Esophagus squamous epithelium (tissue), 5 donors: ENCODE measurements at places on chromosomes 3 and 15.
A peak's percentile ranks its signal among the peaks of the same experiment; 100 is the strongest.

- no peak overlapping the region for H3K4me3 ChIP-seq
- peaks cover 29% of the 10 kb centered on the region for H3K4me1 ChIP-seq
- no peaks in the 10 kb centered on the region for H3K27me3 ChIP-seq
- DNase-seq: no peak
- H3K36me3 ChIP-seq: no peaks in the 10 kb centered on the region
Observed at GRCh38 chr3:129608087-129608935, 1.8 kb upstream of the PLXND1 start.

GRCh38 chr3:119294696-119295671, 801 bp downstream of the ARHGAP31 start:
- H3K27ac ChIP-seq: peak overlapping the region; percentile 93
- H3K4me3 ChIP-seq: peak overlapping the region; percentile 79
- peaks cover 5% of the 10 kb centered on the region for H3K36me3 ChIP-seq
- no peak for DNase-seq
- no peaks in the 10 kb centered on the region for H3K27me3 ChIP-seq

DNA sequence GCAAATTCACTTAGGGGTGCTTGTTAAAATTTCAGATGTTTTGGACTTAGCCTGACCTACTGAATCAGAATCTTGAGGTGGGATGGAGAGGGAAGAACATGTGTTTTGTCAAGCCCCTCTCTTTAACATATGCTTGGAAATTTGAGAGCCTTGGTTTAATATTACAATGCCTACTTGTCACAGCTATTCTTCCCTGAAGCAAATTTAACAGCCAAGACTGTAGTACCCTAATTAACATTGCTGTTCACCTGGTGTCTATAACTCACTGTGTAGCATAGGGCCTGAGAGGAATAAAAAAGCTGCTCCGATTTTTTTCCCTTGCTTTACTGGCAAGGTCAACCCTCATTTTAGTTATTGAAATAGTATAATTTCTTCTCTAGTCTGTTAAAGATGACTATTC, 880.1 kb downstream of the CADM2 start:
- H3K4me3 ChIP-seq: no peak overlapping the region
- no peaks in the 10 kb centered on the region for H3K27me3 ChIP-seq
- no peak for DNase-seq
- no peaks in the 10 kb centered on the region for H3K36me3 ChIP-seq
- H3K27ac ChIP-seq: no peak overlapping the region

DNA sequence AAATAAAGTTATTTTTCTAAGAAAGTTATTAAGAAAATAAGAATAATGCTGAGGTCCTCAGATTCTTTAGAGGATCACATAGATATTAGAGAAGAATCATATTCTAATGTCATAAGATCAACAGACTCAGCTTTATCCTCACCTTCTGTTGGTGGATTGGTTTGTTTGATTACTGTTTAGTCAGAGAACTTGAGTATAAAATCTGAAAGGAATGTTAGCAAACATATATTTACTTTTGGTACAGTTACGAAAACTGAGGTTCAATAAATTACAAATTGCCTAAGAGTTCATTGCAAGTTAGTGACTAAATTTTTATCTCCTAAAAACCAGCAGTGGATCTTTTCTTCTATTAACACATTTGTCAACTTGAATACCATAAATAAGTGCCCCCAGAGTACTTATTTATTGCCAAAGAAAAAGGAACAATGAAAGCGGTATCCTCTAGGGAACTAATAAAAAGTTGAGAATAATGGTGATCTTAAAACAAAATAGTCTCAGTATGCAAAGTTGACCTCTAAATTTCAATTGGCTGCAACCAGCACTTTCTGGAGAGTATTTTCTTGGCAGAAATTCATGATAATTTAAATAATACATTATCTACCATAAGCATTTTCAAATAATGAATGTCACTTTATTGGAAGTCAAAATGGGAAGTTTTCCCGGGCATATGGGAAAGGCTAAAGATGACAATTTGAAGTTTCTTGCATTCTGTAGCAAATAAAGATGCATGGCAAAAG, 296.8 kb downstream of the OTOL1 start:
- no peaks in the 10 kb centered on the region for H3K27me3 ChIP-seq
- H3K4me3 ChIP-seq: no peak overlapping the region
- no peaks in the 10 kb centered on the region for H3K36me3 ChIP-seq
- no peak overlapping the region for H3K27ac ChIP-seq
- no peaks in the 10 kb centered on the region for H3K4me1 ChIP-seq
- DNase-seq: no peak

DNA sequence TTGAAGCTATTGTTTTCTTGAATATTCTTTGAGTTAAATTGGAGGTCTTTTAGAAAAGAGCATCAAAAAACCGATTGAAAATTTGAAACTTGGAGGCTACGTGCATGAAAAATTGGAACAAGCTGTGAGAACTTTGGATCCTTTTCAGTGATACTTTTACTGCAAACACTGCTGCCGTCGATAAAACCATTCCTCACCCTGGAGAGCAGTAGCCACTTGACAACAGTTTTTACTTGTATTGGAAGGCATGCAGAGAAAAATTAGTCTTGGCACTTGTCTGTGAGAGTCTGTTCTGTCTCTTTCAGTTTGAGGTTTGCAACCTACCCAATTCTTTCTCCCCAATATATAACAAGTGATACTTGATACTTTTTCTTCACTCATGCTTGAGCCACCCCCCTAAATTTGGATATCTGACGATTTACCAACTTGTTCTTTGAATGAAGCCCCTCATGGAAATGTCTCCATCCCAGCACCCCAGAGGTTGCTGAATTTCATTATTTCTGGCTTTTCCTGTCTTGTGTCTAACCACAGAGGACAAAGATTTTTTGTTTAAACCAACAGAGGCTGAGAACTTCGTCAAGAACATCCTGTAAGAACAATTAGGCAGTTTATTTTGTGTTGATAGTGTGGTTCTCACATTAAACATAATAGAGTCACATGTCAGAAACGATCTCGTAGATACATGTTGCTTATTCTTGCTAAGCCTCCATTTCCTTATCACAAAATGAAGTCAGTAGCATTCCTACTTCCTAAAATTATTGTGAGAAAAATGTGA, 307.3 kb upstream of the PLSCR5 start:
- H3K27ac ChIP-seq: no peak overlapping the region
- H3K27me3 ChIP-seq: no peaks in the 10 kb centered on the region
- DNase-seq: no peak

DNA sequence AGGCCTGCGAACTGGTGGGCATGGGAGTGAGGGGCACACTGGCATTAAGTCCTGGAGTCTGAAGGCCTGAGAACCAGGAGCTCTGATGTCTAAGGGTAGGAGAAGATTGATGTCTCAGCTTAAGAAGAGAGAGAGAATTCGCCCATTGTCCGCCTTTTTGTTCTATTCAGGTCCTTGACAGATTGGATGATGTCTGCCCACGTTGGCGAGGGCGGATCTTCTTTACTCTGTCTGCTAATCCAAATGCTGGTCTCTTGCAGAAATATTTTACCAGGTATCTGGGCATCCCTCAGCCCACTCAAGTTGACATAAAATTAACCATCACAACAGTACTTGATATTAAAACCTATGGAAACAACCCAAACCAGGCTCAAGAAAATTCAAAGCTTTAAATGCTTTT, 44.1 kb downstream of the MAP6D1 start:
- H3K4me1 ChIP-seq: no peaks in the 10 kb centered on the region
- no peak overlapping the region for H3K4me3 ChIP-seq
- DNase-seq: no peak
- H3K27ac ChIP-seq: no peak overlapping the region

- peaks cover 22% of the 10 kb centered on the region for H3K4me1 ChIP-seq
- no peaks in the 10 kb centered on the region for H3K36me3 ChIP-seq
- H3K4me3 ChIP-seq: peak overlapping the region; percentile 51
- no peak for DNase-seq
- no peaks in the 10 kb centered on the region for H3K27me3 ChIP-seq
Observed at GRCh38 chr15:98421419-98422129, 226.8 kb upstream of the IGF1R start.

GRCh38 chr3:146974001-146974400, 368.9 kb upstream of the PLSCR5 start:
- H3K27me3 ChIP-seq: no peaks in the 10 kb centered on the region
- H3K4me1 ChIP-seq: no peaks in the 10 kb centered on the region
- no peak overlapping the region for H3K27ac ChIP-seq
- no peak overlapping the region for H3K4me3 ChIP-seq

DNA sequence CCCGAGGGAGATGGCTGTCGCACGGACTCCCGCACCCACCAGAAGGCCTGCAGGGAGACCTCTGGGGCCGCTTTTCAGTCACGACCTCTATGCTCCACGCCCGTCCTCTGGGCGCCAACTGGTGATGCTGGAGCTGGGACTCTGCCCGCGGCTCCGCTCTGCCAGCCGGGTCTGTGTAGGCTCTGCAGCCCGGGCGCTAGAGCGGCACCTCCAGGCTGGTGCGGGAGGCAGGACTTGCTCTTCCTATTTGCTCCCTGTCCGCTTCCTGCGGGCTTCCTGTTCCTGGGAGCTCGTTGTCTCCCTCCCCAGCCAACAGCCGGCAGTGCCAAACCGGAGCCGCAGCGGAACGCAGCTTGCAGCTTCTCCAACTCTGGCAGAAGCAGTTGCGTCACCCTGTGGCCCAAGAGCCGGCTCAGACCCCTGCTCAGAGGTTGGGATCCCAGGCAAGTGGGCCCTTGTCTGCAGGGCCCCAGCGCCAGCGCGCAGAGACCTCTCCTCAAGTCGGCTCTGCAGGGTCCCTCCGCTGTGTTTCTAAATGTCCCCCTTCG, 285.9 kb downstream of the XXYLT1 start:
- no peaks in the 10 kb centered on the region for H3K27me3 ChIP-seq
- peak; percentile 16 for DNase-seq
- H3K4me1 ChIP-seq: peaks cover 9% of the 10 kb centered on the region
- no peaks in the 10 kb centered on the region for H3K36me3 ChIP-seq
- peak overlapping the region; percentile 85 for H3K27ac ChIP-seq

DNA sequence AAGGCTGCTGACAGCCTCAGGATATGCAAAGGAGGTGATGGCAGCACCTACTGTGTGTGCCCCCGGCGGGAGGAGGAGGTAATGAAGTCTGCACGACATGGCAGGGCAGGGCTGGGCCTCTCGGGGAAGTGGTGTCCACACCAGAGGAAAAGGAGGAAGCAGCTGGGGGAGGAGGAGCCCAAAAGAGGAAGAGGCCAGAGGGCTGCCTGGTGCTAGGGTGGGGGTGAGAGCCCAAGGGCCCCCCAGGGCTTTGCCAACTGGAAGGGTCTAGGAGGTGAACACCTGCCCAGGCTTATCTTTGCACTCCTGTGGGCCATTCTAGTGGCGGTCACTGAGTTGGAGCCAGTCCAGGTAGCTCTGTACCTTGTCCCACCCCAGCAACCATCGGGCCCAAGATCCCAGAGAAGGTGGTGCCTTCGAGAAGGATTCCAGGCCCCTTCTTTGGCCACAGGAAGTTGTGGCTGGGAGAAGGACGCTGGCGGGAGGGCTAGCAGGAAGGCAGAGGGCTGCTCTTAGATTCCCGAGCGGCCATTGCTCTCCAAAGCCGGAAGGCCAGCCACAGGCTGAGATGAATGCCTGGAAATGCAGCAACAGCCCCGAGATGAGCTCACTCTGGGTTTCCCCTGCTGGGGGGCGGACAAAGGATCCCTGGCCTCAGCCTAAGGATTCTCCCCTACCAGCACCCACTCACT, 7.0 kb downstream of the GNAI2 start:
- H3K4me3 ChIP-seq: peak overlapping the region; percentile 4
- H3K27ac ChIP-seq: peak overlapping the region; percentile 93
- peaks cover 77% of the 10 kb centered on the region for H3K4me1 ChIP-seq
- DNase-seq: peak; percentile 47

DNA sequence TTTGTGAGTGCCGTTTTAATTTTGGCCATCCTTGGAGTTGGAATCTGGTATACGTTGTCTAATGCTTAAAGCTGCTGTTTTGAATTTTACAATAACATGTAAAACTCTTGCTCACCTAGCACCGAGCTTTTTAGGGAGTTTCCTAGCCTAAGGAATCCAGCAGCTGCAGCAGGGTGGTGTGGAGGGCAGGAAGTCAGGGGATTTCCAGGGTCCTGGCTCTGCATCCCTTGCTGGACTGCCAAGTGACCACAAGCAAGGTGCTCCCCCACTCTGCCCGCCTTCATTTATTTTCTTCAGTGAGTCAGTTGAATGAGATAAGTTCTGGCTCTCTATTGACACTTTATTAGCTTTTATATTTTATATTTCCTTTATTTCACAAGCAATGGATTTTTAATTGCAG, 113.7 kb downstream of the ATG7 start:
- H3K36me3 ChIP-seq: peaks cover 28% of the 10 kb centered on the region
- H3K27me3 ChIP-seq: no peaks in the 10 kb centered on the region
- no peak for DNase-seq
- H3K4me3 ChIP-seq: no peak overlapping the region
- peaks cover 29% of the 10 kb centered on the region for H3K4me1 ChIP-seq

GRCh38 chr15:38217191-38217595, 35.4 kb upstream of the SPRED1 start:
- H3K36me3 ChIP-seq: no peaks in the 10 kb centered on the region
- H3K4me1 ChIP-seq: peaks cover 9% of the 10 kb centered on the region
- H3K27me3 ChIP-seq: no peaks in the 10 kb centered on the region
- no peak overlapping the region for H3K4me3 ChIP-seq

GRCh38 chr3:10223676-10224639, 24.3 kb upstream of the TATDN2 start:
- H3K27me3 ChIP-seq: no peaks in the 10 kb centered on the region
- no peaks in the 10 kb centered on the region for H3K36me3 ChIP-seq
- H3K4me3 ChIP-seq: no peak overlapping the region

- H3K36me3 ChIP-seq: no peaks in the 10 kb centered on the region
- no peak overlapping the region for H3K4me3 ChIP-seq
- no peaks in the 10 kb centered on the region for H3K27me3 ChIP-seq
- H3K4me1 ChIP-seq: peaks cover 16% of the 10 kb centered on the region
- DNase-seq: no peak
Observed at GRCh38 chr15:39132954-39133600, 447.8 kb upstream of the THBS1 start.

GRCh38 chr15:76368122-76368621, 31.6 kb downstream of the ISL2 start:
- H3K4me3 ChIP-seq: no peak overlapping the region
- no peaks in the 10 kb centered on the region for H3K27me3 ChIP-seq

GRCh38 chr3:186613637-186614265, 891 bp downstream of the AHSG start:
- DNase-seq: no peak
- peaks cover 27% of the 10 kb centered on the region for H3K4me1 ChIP-seq
- no peaks in the 10 kb centered on the region for H3K36me3 ChIP-seq
- no peak overlapping the region for H3K27ac ChIP-seq
- H3K27me3 ChIP-seq: no peaks in the 10 kb centered on the region
- no peak overlapping the region for H3K4me3 ChIP-seq

DNA sequence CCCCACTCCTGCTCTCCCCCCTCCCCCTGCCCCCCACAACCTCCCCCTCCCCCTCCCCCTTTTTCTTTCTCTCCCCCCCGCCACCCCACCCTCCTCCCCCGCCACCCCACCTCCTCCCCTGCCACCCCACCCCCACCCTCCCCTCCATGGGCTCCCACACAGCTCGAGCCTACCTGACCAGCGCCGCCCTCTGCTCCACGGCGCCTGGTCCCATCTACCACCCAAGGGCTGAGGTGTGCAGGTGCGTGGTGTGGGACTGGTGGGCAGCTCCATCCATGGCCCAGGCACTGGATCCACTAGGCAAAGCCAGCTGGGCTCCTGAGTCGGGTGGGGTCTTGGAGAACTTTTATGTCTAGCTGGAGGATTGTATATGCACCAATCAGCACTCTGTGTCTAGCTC, 68.3 kb upstream of the KCNAB1 start:
- no peak overlapping the region for H3K27ac ChIP-seq
- H3K4me3 ChIP-seq: no peak overlapping the region
- no peaks in the 10 kb centered on the region for H3K36me3 ChIP-seq
- no peaks in the 10 kb centered on the region for H3K4me1 ChIP-seq

- no peak for DNase-seq
- peaks cover 35% of the 10 kb centered on the region for H3K36me3 ChIP-seq
- H3K4me1 ChIP-seq: no peaks in the 10 kb centered on the region
- H3K27ac ChIP-seq: no peak overlapping the region
- no peaks in the 10 kb centered on the region for H3K27me3 ChIP-seq
- no peak overlapping the region for H3K4me3 ChIP-seq
Observed at GRCh38 chr3:120693439-120694171, 11.6 kb upstream of the HGD start.
